ENCODE measurements at places on chromosomes 7 and 10.

DNA sequence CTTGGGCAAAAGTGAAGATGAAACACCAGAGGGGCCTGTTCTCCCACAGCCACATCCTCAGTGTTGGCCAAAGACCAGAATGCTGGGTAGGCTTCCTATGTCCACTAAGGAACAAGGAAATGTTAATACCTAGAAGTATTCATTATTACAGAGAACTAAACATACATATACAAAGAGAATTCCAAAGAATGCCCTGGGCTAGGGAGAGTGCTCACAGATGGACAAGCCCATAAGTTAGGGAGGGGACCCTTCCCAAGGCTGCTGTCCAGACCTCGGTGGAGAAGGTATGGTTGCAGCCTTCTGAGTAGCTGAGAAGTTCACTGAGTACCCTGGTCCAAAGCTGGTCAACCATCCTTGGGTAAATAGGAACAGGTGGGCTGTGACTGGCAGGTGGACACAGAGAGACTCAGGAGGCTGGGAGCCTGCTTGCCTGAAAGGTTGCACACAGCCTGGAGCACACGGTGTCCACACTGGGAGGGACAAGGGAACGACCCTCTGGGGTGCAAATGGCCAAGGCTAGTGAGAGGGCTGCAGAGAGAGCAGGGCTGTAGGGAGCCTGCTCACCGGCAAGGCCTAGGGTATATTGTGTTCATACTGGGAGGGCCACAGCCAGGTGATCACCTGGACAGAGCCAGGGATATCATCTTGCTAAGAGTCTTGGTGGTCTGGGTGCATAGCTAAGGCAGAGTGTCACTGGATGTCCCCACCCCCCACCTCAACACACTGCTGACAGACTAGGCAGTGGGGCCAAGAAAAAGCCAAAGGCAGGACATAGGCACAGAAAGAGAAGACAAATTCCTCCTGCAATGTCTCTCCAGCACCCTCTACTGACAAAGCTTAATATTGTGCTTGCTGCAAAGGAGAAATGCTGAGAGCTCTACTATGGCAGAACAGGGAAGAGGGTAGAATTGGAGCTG, 40.3 kb downstream of the CPVL start:
- peak; percentile 76 for DNase-seq

- DNase-seq, result peak; percentile 66
Measured at GRCh38 chr10:121927318-121927840, 452 bp downstream of the ATE1 start.

- DNase-seq, result no peak
Measured at GRCh38 chr7:150502519-150502918, 12.2 kb upstream of the GIMAP7 start.

- no peak for DNase-seq
Measured at GRCh38 chr7:44150466-44150832, 9.3 kb upstream of the MYL7 start.

DNA sequence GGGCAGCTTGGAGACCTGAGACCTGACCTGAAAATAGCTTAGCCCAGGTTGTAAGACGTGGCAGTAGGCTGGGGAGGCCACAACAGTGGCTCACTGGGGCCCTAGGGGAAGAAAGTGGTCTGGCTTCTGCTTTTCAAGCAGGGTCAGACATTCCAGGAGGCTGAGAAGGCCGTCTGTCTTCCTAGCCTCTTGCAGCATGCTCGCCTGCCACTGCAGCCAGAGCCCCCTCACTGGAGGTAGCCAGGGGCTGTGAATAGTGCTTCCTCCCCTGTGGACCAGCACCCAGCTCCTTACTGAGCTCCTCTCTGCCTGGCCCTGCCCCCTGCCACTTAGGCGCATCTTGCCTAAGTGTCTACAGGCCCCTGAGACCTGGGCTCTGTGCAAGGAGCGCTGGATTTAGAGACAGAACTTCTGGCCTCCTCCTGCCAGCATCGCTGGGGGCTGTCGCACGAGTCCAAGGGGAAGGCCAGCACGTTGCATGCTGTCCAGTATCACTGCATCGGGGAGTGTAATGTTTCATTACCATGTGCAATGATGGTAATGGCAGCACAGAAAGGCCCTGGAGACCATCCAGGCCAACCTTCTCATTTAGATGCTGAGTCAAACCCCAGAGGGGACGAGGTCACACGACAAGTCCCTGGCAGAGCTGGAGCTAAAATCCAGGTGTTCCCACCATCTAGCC, 12.7 kb downstream of the ZMIZ1 start:
- no peak for DNase-seq

GRCh38 chr7:27210441-27211083, 10.7 kb upstream of the HOXA13 start:
- DNase-seq, result peak; percentile 12

- DNase-seq, result no peak
Measured at GRCh38 chr7:35416568-35416967, 162.7 kb upstream of the TBX20 start.

DNA sequence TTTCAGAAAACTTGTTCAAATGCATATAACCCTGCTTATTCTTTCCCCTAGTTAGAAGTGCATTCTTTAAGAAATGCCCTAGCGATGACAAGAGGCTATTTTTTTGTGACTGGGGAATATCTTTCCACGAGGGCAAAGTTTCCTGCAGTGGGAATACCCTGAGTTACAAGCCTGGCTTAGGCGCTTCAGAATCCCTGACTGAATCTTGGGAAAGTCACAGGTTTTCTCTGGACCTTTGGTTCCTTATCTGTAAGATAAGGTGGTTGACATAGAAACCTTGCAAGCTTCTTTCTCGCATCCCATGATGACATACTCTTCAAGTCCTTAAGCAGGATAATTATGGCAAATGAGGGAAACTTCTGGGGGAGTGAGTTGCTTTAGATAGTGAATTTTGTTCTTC, 80.5 kb upstream of the FZD8 start:
- no peak for DNase-seq

DNA sequence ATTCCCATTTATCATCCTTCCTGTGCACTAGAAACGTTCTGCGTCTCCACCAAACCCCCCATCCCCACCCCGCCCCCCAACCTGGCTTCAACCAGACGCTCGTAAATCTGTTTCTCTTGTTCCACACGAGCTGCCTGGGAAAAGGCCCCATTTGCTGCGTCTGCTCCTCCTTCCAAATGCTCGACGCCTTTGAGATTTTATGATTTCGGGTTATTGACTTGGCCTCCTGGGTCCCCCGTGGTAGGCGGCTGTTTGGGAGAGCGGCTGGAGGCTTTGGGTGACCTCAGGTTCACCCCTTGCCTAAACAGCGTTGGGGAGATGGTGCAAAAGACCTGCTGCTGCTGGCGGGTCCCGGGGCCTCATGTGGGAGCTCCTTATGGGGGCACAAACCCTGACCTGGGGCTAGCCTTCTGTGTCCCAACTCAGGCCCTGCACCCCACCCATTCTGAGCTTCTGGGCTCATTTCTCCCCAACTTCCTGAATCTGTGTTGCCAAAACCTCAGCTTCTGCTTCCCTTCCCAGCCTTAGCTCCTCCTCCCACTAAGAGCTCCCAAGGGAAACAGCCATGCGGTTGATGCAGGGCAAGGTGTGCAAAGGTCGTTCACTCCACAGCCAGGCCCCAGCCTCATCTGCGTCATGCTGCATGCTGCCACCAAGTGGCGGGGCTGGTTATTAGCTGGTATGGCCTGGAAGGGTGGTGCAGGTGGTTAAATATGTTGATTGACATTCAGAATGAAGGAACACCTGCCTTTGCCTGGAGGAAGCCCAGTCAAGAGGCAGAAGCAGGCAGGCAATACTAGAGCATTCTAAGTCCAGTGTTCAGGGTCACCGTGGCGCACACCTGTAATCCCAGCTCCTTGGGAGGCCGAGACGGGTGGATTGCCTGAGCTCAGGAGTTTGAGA, 49.1 kb upstream of the ELN start:
- peak; percentile 72 for DNase-seq

DNA sequence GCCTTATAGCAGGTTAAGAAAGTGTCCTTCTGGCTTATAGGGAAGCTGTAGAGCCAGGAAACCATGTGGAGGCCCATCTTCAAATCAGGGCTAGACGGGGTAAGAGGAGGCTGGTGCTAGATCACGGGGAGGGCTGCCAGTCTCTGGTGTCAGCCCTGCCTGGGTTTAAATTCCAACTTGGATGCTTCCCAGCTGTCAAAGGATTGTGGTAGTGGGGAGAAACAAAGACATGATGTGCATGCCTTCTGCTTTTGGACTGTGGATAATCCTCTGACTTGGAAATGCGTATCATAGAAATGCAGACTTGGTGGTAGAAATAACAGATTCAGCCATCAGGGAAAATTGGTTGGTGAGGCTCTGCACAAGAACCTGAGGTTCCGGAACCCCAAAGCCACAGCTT, 325.6 kb downstream of the PHTF2 start:
- no peak for DNase-seq

DNA sequence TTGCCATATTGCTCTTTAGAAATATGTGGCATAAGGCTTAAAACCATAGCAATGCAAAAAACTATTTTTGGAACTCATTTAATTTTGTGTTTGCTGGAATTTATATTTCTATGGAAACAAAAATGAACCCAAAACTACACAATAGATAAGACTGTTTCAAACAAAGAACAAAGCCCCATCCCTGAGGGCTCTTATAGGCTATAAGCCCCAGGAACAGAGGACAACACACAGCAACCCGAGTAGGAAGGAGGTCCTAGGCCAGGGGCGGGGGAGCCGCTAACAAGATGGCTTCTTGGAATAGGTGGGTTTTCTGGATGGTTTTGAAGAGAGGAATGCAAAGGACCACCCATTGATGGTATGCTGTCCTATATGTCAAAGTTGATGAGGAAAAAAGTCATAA, 8.6 kb downstream of the COL28A1 start:
- no peak for DNase-seq

GRCh38 chr7:22868509-22868908, 45.9 kb upstream of the TOMM7 start:
- no peak for DNase-seq

GRCh38 chr7:114574384-114574783, 159.8 kb downstream of the FOXP2 start:
- DNase-seq, result no peak

DNA sequence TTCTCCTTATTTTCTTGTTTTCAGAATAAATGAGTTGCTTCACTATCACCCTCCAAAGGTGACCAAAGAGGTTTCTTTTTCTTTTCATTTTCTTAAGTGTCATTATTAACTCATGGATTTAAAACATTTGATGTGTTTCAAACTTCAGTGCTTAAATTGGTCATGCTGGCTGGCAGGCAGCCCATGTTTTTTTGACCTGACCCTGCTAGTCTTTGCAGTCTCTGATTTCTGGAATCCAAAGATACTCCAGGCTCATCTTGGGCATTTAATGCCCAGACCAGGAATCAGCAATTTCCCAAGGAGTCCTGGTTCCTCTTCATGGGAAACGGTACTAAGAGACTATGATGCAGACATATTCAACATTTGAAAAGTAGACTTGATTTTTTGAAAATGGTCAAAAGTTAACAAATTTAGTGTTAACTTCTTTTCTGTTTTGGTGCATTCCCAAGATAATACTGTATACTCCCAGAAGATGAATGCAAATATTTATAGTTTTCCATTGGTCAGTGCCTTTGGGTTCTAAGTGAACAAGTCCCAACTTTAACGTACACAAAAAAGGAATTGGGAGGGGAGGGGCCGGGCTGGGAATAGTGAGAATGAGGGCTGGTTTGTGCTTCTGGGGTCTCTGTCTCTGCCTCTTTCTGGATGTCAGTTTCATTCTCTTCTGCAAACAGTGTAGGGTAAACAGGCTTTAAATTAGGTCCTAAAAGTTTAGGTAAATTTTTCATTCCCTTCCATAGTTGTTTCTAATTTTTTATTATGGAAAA, 19.8 kb downstream of the NUB1 start:
- peak; percentile 17 for DNase-seq

GRCh38 chr10:16944986-16945385, 127.8 kb upstream of the RSU1 start:
- no peak for DNase-seq

GRCh38 chr7:79968077-79968648, 166.5 kb upstream of the GNAI1 start:
- no peak for DNase-seq

DNA sequence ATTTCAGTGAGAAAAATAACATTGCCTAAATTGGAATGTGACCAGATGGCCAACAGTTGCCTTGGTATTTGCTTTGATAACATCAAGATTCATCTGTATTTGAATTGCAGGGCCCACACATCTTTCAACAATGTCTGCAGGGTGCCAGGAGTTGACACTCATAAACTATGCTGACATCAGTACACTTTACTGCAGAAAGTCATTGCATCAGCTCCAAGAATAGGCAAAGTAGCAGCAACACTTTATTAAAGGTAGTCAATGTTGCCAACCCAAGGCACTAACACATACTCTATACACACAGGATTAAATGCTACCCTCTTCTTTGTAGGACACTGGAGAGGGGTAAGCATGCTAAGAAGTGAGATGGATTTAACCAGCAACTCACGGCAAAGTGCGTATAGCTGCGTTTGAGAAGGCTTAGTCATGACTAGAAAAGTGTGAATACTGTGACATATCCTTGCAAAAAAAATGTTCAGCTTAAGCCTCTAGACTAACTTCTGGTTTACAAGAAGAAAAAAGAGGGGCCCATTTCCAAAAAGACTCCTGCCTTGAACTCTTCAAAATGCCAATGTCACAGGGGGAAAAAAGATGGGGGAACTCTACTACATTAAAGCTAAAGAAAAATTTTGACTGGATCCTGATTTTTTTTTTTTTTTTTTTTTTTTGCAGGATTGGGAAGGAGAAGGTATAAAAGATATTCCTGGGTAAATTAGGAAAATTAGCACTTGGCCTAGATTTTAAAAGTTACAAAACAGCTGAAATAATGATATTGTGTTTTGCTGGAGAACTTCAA, 2.2 kb downstream of the BBIP1 start:
- no peak for DNase-seq

GRCh38 chr7:3370921-3371320, 69.9 kb downstream of the SDK1 start:
- DNase-seq, result no peak

DNA sequence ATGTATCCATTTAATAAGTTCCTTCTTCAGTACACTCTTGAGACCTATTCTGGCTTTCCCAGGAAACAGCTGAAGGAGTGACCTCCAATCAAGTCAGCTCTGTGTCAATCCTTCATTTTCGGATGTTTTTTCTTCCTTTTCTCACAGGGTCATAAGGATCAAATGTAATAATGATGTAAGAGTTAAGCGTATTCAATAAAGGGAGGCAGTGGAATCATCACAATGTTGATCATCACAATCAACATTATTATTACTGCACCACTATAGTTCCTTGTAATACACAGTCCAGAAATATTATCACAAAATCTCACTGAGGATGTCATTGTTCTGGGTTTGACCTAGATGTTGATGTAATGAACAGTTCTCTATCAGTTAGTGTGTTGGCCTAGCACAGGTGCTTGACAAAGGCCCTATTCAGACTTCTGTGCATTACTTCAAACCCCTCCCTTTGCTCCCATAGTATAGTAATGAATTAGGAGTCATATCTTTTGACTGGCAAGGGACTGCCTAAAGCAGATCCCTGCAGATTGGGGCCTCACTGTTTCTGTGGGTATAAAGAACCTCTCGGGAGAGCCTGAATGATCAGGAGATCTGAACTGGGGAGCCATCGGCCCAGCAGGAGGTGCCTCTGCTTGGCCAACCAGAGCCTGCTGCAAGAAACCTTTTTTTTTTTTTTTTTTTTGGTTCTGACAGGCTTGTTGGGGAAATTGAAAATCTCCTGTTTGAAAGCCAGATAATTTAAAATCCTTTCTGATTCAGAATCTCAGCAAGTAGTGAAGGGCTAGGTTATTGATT, 100.6 kb downstream of the KAT6B start:
- no peak for DNase-seq

GRCh38 chr10:123298583-123298982, 144.4 kb downstream of the BUB3 start:
- DNase-seq, result no peak

GRCh38 chr10:102347236-102347828, 48.2 kb upstream of the NFKB2 start:
- DNase-seq, result peak; percentile 49

- DNase-seq, result no peak
Measured at GRCh38 chr10:80996615-80997193, 459.0 kb downstream of the SH2D4B start.

GRCh38 chr10:122333037-122333436, 41.5 kb upstream of the PLEKHA1 start:
- no peak for DNase-seq

All from erythroblast (primary cell).